Activated gamma-delta T cell (primary cell): ENCODE measurements at places on chromosomes 3 and 15.

- no peak for DNase-seq
Observed at GRCh38 chr3:107745354-107745753, 222.6 kb downstream of the BBX start.

- DNase-seq: no peak
Observed at GRCh38 chr15:34621675-34622074, 38.2 kb upstream of the GOLGA8B start.

- no peak for DNase-seq
Observed at GRCh38 chr3:132961991-132962390, 76.2 kb upstream of the TMEM108 start.

- no peak for DNase-seq
Observed at GRCh38 chr3:4750306-4750968, 228.8 kb upstream of the BHLHE40 start.

DNA sequence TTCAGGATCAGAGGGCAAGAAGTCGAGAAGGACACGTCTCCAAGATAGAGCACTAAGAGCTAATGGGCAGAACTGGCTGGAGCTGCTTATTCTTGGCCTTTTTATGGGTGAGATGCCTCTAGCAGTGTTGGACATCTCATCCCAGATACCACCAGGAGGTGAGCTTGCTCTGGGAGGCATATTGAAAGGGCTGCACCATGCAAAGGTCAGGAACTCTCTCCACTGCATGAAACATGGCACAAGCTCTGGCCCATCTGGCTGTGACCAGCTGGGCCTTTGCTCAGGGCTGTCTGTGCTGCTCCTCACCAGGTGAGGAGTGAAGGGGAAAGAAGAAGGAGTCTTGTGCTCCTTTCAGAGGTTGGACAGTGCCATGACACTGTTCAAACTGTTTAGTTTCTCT, 188.7 kb downstream of the THSD4 start:
- no peak for DNase-seq

GRCh38 chr15:84616235-84616634, 15.4 kb downstream of the ZSCAN2 start:
- no peak for DNase-seq

DNA sequence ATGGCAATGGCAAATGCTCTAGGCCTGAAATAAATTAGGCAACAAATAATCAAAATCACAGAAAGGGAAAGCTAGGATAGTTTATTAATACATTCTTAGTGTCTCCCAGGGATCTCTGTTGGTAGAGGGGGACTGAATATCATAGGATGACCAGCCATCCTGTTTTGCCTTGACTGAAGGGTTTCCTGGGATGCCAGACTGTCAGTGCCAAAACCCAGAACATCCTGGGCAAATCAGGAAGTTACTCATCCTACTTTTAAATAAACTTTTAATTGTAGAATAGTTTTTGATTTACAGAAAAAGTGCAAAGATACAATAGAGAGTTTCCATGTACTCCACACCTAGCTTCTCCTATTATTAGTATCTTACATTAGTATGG, 21.8 kb upstream of the SIAH2 start:
- DNase-seq: no peak

DNA sequence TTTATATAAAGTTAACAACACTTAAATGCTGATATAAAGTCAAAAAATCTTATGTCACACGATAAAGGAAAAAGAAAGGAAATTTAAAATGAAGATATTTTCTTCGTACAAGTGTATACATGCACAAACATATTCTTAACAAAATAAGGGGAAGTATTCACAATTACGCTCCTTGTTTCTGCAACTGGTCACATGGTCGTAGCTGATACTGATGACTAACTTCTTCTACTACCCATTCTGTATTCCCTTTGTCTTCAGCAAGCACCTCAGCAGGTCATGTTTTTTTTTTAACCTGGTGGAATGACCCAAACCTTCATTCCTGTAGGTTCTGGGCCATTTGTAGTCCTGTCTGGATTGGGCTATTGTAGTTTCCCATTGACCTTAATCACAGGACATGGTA, 30.0 kb upstream of the CMTM8 start:
- no peak for DNase-seq

- DNase-seq: no peak
Observed at GRCh38 chr3:188524052-188524451, 370.1 kb downstream of the LPP start.

DNA sequence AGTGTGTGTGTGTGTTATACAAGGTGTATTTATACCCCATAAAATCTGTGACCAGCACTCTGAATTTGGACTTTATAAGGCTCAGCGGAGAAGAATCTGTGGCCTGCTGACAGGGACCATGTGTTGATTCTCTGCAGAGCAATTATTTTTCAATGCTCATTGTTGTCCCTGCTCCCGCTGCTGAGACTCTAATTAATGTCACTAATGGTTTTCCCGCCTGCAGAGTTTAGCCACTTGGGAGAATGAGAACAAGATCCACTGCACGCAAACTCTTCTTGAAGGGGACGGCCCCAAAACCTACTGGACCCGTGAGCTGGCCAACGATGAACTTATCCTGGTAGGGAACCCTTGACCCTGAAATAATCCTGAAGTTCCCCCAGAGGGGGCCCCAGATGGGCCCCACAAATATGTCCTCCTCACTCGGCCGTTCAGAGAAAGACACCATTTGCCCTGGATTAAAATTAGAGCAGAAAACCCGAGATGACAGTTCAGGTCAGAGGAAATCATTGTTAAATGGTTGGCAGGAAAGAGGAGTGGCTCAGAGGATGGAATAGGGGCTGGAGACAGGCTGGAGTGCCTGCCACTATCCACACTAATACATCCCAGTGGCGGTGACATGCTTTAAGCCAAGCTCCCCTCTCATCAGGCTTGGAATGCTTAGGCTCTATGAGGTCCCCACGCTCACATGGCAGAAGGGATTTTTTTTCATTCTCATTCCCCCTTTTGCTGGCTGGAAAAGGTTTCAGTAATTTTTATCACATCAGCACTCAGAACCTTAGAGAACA, 3.3 kb downstream of the CRABP1 start:
- no peak for DNase-seq

- DNase-seq: no peak
Observed at GRCh38 chr3:22117091-22117490, 366.1 kb upstream of the ZNF385D start.
